Progenitor cell of endocrine pancreas (in vitro differentiated cells): ENCODE measurements at places on chromosomes 12 and 14. TPM values are rescaled to one million over a fixed set of nuclear protein-coding genes. Genes with fewer than 3 reads are reported as not detected.

GRCh38 chr14:95606266-95606665 lies 71.4 kb downstream of the GLRX5 start:
- no peak for DNase-seq

DNA sequence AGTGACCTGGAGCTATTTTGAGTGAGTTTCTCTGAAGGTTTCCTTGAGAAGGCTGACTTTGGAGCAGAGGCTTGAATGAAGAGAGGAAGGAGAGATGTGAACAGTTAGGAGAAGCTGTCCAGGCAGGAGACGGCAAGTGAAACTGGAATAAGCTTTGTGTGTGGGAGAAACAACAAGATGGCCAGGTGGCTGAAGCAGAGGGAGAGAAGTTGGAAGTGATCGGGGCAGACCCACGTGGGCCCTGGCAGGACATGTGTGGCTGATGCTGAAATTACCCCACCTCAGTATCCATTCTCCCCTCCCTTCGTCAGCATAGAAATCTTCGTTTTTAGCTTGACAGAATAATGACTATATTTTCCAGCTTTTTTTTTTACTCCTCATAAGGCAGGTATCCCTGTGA lies 809.2 kb upstream of the TMEM132C start:
- no peak for DNase-seq

- no peak for DNase-seq
These were observed 45.6 kb upstream of the SMCO2 start for GRCh38 chr12:27400856-27401354.

GRCh38 chr12:104805186-104805585 lies 152.9 kb downstream of the SLC41A2 start:
- DNase-seq: no peak

DNA sequence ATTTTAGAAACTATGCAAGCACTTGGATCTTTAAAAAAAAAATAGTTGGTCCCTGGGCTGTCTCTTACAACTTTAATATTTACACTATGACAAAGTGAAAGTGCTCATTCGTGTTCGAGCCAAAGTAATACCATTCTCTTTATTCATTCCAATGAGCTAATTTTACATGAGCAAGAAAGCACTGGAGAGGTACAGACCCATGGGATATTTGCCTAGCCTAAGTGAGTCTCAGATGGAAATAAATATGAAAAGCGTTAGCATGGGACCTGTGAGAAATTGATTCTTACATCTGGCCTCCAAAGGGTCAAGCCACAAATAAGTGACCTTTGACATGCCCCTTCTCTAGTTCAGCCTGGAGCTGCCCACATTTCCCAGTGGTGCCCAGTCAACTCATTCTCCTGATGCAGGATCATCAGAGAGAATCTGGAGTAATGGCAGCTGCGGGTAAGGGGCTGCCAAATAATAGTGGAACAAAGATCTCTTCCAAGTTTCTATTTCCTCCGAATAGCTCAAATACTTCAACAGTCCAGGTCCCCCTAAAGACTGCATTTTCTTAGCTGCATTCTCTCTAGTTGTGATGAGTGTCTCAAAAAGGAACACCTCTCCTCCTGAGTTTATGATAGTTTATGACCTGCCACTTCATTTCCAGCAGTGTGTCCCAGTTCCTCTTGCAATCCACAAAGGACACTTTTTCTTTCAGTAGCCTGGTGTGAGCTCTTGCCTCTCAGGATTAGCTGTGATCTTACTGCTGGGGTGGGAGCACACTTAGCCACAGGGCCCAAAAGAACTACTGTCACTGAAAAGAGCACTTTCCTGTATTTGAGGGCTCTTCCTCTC lies 208.2 kb downstream of the DAD1 start:
- DNase-seq: no peak

GRCh38 chr14:46769292-46769691 lies 117.7 kb upstream of the RPL10L start:
- DNase-seq: no peak

GRCh38 chr12:123910761-123911193 lies 61.9 kb downstream of the CCDC92 start:
- no peak for DNase-seq

DNA sequence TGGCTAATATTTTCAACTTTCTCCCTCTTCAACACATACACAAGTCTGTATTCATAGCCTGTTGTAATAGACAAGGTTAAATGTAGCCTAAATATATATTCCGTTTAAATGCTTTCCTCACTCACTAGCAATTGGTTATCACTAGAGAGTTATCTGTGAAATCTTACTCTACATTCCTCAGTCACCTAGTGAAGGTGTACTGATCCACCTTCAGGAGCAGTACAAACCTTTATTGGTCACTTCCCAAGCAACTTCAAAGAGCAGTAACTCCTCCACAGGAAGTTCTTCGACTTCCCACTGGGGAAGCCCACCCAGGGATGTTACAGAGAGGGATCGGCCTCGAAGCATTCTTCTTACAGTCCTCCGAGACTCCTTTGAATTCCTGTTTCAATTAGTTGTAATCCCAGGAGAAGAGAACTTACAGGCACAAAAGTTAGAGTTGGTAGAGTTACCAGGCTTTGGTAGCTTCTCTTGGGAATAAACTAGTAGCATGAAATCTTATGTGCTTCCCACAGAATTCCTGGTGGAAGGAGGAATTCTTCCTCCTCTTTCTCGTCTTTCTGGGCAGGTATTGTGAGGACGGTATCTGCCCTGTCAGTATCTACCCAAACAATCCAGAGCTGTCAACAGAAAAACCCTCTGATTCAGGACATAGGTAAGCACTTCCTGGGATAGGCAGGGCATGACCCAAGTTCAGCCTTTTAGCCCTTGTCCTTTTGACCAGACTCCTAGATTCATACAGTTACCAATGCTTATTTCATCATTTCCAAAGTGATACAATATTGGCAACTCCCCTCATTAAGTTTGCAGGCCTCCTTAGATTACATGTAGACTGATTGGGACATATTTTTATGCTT lies at the start of gene GYS2:
Gene GYS2, minus strand, starts transcription at position 603 of the 857 bp plus-strand sequence. Its CDS starts 255 bp downstream, at position 348.
- DNase-seq: no peak

GRCh38 chr12:109430244-109430643 lies 46.9 kb downstream of the KCTD10 start:
- DNase-seq: no peak

GRCh38 chr12:50195832-50196231 lies 28.7 kb upstream of the CERS5 start:
- DNase-seq: no peak

DNA sequence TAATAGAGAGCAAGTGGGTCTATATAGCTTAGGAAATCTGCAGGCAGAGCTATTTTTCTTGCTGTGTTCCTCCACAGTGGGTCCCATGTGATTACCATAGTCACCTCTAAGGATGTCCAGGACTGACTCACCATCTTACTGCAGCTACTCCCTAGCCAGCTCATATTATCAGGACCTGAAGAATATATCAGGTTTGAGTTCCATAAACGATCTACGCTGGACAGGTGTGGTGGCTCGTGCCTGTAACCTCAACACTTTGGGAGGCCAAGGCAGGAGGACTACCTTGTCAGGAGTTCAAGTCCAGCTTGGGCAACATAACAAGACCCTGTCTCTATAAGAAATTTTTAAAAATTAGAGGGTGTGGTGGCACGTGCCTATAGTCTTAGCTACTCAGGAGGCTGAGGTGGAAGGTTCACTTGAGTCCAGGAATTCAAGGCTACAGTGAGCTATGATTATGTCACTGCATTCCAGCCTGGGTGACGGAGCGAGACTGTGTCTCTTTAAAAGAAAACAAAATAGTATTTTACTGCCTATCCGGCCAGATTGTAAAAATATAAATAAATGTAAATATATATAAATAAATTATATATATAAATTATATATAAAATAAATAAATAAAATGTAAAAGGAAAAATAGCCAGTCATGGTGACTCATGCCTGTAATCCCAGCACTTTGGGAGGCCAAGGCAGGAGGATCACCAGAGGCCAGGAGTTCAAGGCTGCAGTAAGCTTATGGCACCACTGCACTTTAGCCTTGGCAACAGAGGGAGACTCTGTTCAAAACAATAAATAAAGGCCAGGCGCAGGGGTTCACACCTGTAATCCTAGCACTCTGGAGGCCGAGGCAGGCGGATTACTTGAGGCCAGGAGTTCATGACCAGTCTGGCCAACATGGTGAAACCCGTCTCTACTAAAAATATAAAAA lies 6.9 kb upstream of the SPRYD4 start:
- no peak for DNase-seq

DNA sequence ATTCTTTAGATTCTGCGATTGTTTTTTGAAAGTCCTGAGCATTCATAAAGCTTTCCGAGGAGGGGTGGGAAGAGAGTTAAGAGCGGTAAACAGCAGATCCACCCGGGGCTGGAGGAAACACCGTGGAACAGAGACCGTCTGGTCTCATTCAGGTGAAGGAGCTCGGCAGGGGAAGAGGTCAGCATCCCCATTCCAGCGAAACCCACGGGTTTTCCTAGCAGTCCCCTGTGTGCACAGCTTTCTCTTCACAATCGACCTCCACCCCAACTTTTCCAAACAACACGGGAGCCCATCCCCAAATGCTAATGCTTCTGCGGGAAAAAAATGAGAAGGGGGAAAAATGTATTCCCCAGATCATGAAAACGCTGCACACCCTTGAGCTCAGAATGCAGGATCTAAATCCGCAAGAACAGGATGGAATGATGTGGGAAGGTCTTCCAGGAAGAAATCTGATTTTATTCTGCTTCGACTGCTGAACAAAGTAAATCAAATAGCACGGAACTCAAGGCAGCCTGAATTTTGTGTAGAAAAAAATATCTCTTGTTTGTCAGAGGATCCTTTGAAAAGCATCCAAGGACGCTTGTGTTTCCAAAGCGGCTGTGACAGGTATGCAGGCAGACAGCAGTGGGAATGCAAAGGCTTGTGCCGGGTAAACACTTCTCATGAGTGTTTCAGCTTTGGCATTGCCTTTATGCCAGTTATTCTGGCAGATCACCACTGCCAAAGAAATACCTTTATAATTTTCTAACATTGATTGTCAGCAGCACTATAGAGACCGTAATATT lies 128.8 kb downstream of the NDUFA12 start:
- no peak for DNase-seq

DNA sequence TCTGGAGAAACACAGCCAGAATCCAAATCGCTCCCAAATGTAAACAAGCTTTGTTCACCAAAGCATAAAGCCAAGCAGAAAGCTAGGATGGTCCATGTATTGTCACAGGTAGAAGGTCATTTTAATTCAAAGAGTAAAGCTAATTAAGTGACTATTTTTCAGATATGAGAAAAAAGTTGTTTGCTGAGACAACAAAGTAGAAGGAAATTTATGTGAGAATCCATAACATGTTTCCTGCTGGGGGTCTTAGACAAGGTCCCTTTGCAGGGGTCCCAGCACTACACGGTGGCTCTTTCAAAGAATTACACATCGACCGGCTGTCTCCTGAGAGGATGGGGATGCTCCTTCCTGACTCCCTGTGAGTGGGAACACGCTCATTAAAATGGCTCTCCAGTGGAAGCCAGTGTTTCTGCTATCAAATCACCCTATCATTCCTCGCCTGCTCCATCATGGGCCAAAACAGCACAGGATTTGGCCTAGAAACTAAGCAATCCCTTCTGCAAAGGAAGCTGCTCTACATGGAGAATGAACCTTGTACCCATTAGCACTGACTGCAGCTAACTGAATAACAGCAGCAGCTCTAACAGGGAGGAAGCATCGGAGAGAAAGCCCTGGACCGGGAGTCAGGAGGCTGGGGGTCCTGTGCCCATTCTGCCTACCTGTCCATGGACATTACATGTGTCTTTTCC lies 175.3 kb downstream of the STXBP6 start:
- DNase-seq: no peak

GRCh38 chr14:91893007-91893406 lies 25.7 kb upstream of the TC2N start:
- DNase-seq: no peak

- no peak for DNase-seq
These were observed 3.0 kb downstream of the SELPLG start for GRCh38 chr12:108630481-108631207.

- DNase-seq: no peak
These were observed 224.3 kb downstream of the NEDD1 start for GRCh38 chr12:97131220-97131981.

GRCh38 chr12:14416658-14417057 lies 51.2 kb downstream of the ATF7IP start:
- no peak for DNase-seq

GRCh38 chr14:61219673-61220072 lies 61.5 kb downstream of the TMEM30B start:
- no peak for DNase-seq

- no peak for DNase-seq
These were observed 20.7 kb downstream of the SLC6A12 start for GRCh38 chr12:193261-193660.

GRCh38 chr12:2535583-2536204 lies 259.1 kb upstream of the FKBP4 start:
- DNase-seq: no peak

DNA sequence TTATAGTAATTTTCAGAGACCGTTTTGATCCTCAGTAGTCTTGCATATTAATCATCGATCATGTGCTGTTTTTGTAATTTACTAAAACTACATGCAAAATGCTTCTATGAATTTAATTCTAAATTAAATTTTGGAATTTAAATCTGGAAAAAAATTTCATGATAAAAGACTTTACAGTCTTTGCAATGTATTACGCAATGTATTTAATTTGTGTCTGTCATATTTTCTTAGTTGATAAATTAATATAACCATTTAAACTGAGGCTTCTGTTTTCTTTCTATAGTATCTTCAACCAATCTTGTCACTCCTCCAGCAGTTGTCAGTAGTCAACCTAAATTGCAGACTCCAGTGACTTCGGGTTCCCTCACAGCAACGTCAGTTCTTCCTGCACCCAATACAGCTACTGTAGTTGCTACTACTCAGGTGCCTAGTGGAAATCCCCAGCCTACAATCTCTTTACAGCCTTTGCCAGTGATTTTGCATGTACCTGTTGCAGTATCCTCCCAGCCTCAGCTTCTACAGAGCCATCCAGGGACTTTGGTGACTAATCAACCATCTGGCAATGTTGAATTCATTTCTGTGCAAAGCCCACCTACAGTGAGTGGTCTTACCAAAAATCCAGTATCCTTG lies 94.8 kb downstream of the ATF7IP start:
- no peak for DNase-seq

DNA sequence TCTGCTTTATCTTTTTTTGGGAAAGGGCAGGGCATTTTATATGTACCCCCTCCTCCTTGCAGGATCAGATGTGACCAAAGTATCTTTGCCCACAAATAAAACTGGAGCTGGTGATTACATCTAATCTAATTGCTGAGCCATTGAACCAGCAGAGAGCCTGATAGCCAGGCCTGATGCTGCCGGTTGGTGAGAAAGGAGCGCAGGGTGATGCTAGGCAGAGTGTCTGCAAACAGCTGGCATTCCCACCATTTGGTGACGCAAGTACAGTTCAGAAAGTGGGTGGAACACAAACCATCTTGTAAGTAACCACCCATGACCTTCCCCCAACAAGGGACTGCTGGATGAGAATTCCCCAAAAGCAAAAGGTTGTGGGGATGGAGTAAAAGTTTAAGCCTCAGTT lies 12.7 kb downstream of the DPPA3 start:
- DNase-seq: no peak

Gene PRB3
- 0.55 and 0.84 TPM in 2 replicates for total RNA-seq

Gene TAMALIN
- total RNA-seq: 12.5 and 15.5 TPM in 2 replicates

Gene SERPINA10
- 2.6 and 3.2 TPM in 2 replicates for total RNA-seq

Gene FGF6
- not detected in 2 replicates for total RNA-seq

Gene CLEC1A
- total RNA-seq: not detected in 2 replicates

Gene TMEM229B
- 1.7 and 1.8 TPM in 2 replicates for total RNA-seq

Gene PRH2
- not detected in 2 replicates for total RNA-seq
